ENCODE measurements at places on chromosomes 11 and 22.

DNA sequence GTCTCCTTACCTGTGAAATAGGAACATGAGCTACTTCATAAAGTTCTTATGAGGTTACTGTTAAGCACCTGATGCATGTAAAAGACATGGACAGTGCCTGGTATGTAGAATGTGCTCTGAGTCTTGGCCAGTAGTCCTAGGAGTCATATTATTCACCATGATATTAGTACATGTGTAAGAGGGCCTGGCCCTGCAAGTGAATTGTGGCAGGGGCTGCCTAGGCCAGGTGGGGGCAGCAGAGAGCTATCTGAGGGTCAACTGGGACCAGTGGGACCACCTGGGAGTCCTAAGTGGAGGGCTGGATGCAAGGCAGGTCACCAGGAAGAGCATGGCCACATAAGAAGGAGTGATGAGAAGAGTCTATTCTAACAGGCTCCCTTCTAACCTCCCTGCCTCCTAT, 529.5 kb downstream of the SOX6 start:
- no peak for DNase-seq

- no peak for DNase-seq
Observed at GRCh38 chr11:69195824-69196782, 40.4 kb downstream of the SMIM38 start.

- peak; percentile 94 for DNase-seq
Observed at GRCh38 chr11:35523331-35523768, 2.1 kb downstream of the PAMR1 start.

- no peak for DNase-seq
Observed at GRCh38 chr22:34847072-34847471, 218.9 kb upstream of the ISX start.

- DNase-seq = no peak
Observed at GRCh38 chr22:30191040-30191701, 55.4 kb downstream of the LIF start.

- DNase-seq = no peak
Observed at GRCh38 chr11:86473991-86474833, 99.5 kb downstream of the CCDC81 start.

- no peak for DNase-seq
Observed at GRCh38 chr11:3808861-3809623, 682 bp downstream of the PGAP2 start.

DNA sequence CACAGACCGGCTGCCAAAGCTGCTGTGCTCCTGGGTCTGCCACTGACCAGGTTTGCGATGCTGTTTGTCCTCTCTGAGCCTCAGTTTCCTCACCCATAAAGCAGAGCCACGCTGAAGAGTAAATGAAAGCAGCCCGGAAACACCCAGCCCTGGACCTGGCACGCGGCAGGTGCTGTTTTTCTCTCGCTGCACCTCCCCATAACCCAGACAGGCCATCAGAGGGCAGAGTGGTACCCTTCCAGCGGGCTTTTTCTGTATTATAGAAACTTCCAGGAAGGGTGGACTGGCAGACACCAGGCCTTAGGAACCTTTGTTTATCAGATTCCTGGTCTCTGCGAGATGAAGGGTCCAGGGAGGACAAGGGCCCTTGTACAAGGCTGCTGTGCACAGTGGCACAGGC, 17.9 kb upstream of the FGF19 start:
- DNase-seq = no peak

- DNase-seq = no peak
Observed at GRCh38 chr22:29831958-29832357, 6.1 kb downstream of the ASCC2 start.

GRCh38 chr11:129932381-129933067, 37.1 kb upstream of the NFRKB start:
- DNase-seq = no peak

DNA sequence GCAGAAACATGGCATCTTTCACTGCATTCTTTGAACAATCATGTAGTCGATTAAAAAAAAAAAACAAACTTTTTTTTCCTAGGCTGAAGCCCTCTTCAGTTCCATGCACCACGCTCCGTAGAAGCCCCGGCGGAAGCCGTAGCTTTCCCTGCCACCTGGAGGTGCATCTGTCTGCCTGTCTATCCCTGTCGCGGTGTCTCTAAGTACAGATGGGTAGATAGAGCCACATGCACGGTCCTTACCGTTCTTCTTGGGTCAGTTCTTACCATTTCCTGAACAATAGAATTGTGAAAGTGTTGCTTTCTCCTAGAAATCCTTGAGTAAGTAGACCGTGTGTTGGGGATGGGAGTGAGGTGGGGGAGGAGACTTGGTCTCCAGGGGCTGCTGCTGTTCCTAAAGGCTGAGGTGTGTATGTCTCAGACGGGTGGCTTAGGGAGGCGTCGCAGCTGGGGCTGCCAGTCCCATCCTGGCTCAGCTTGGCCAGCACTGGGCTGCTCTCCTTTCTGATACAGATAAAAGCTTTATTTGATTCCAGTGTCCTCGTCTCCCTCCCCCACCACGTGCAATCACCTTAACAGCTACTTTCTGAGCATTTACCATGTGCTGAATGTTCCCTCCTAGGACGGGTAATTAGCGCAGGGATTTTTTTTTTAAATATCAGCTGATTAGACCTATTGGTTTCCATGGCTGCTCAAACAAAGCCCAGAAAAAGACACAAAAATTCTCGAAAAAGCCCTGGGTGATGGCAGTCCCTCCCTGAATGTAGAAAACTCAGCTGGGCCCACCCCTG, 46.8 kb downstream of the MACROD1 start:
- DNase-seq = no peak

DNA sequence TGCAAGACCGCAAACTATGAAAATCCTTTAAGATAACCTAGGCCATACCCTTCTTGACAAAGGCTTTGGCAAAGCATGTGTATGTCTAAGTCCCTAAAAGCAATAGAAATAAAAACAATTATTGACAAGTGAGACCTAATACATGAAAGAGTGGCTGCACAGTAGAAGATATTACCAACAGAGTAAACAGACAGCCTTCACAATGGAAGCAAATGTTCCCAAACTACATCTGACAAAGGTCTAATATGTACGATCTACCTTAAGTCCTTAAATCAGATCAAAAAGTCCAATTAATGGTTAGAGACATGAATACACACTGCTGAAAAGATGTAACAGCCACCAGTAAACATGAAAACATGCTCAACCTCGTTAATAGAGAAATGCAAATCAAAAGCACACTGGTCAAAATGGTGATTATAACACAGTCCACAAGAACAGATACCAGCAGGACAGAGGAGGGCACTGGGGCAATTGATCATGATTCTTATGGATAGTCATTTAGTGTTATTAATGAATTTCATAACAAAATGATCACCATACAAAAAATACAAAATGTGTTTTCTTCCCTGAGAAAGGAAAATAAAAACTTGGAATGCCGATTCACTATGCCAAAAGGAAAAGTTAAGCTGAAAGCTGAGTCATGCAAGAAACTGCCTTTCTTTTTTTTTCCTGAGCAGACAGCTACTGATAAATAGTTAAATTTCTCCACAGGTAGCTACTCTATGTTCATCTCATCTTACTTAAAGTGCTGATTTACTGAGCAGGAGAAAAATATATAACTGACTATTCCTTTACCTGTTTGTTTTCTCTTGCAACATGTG, 102.6 kb upstream of the VPREB1 start:
- DNase-seq = no peak

DNA sequence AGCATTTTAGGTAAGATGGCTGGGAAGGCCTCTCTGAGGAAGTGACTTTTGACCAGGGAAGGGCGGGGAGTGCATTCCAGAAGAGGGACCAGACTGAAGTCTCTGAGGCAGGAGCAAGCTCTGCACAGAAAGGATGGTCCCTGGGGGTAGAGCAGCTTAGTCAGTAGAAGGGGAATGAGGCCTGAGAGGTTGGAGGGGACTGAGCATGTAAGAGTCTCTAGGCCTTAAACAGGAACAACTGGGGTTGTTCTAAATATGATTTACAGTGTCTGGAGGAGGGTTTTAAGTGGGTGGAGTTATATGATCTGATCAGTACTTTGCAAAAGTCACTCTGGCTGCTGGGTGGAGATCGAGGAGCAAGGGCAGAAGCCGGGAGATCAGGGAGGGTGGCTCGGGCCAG, 31.7 kb upstream of the TEF start:
- no peak for DNase-seq

DNA sequence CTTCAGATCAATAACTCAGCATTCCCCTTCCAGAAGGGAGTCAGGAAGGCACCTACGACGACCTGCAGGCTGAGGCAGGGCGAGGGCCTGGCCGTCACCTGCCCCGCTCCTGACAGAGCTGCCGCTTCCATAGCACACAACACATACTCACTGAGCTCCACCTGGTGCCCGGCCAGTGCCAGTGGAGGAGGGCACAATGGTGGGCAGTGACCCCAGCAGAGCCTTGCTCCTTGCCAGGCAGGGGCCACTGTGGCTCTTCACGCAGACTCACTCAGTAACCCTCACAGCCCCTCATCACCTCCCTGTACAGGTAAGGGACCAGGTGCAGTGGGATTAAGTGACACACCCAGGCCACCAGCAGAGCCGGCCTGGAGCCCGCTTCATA, 24.6 kb downstream of the LRFN4 start:
- DNase-seq = no peak

DNA sequence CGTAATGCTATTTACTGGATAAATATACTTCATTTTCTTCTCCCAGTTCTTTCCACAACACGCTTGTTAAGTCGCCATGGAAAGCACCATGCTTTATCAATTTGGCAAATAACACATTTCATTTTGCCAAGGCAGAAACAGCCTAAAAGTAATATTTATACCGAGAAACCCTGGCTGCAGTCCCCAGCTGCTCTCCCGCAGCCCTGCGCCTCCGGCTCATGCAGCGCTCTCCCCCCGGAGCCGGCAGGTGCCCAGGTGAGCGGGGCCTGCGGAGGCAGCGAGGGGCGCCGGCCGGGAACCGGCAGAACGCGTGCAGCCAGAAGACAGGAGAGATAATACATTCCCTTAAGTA, 681 bp upstream of the ARHGEF12 start:
- no peak for DNase-seq

- no peak for DNase-seq
Observed at GRCh38 chr11:119920666-119921387, 191.8 kb upstream of the NECTIN1 start.

- DNase-seq = peak; percentile 42
Observed at GRCh38 chr22:24758164-24758799, 16.2 kb downstream of the PIWIL3 start.

- DNase-seq = no peak
Observed at GRCh38 chr11:92830377-92831155, 138.9 kb upstream of the MTNR1B start.

DNA sequence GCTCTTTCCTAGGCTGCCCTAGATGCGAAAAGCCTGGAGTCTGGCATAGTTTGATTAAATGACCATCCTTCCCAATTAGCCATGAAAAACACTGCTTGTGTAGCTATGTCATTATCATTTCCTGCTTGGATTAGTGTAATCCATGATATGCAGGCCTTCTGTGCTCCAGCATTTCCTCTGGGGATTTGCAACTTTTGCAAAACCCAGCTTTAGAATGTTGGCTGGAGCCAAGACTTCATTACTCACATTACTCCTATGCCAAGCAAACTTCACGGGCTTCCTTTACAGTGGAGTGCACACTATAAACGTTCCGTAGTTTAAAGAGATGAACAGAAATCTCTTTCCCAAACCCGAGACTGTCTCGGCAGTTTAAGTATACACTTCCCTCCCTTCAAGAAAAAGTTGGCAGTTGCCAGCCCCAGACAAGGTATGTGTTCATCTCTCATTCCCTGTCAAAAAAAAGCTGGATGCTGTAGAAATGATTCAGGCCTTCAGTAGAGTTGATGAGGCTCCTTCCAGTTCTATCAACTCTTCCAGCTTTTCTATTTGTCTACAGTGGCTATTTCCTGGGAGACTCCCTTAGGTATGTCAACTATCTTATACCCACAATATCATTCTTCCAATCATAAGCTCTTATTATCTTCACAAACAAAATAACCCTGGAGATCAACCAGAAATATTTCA, 180.0 kb downstream of the MAML2 start:
- DNase-seq = no peak

GRCh38 chr11:2690596-2691354, 9.0 kb downstream of the KCNQ1OT1 start:
- DNase-seq = no peak

GRCh38 chr11:28146123-28146751, 38.0 kb downstream of the METTL15 start:
- peak; percentile 66 for DNase-seq

GRCh38 chr11:121944556-121945230, 171.3 kb downstream of the BLID start:
- no peak for DNase-seq

- DNase-seq = no peak
Observed at GRCh38 chr22:30810105-30810504, 115.4 kb downstream of the OSBP2 start.

GRCh38 chr22:20226077-20226716, 41.9 kb downstream of the RTN4R start:
- DNase-seq = no peak

DNA sequence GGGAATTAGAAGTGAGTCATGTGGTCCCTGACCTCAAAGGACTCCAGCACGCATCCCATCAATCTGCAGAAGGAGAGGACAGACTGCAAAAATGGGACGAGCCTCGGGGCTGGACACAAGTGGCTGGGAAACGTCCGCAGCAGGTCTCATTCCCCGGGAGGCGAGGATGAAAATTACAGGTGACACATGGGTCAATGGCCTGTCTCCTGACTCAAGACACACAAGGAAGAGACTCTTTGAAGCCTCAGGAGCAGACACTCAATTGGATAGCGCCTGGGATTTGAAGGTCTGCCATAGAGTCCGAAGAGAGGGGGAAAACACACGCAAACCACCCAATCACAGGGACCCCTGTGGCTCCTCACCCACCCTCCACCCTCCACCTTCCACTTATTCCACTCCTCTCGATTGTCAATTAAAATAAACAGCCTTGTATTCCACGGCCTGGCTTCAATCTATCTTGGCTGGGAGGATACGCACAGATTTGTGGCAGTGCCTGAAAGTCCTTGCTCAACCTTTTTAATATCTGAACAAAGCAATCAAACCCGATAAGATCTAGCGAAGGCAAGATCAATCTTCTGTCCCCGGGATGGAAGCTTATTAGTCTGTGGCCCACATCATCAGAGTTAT, 101.8 kb upstream of the CADM1 start:
- DNase-seq = no peak

All from foreskin melanocyte (primary cell).